Mesenteric fat pad (tissue), 1 donor: ENCODE measurements at places on chromosomes 11 and 22.
A peak's percentile ranks its signal among the peaks of the same experiment; 100 is the strongest.

DNA sequence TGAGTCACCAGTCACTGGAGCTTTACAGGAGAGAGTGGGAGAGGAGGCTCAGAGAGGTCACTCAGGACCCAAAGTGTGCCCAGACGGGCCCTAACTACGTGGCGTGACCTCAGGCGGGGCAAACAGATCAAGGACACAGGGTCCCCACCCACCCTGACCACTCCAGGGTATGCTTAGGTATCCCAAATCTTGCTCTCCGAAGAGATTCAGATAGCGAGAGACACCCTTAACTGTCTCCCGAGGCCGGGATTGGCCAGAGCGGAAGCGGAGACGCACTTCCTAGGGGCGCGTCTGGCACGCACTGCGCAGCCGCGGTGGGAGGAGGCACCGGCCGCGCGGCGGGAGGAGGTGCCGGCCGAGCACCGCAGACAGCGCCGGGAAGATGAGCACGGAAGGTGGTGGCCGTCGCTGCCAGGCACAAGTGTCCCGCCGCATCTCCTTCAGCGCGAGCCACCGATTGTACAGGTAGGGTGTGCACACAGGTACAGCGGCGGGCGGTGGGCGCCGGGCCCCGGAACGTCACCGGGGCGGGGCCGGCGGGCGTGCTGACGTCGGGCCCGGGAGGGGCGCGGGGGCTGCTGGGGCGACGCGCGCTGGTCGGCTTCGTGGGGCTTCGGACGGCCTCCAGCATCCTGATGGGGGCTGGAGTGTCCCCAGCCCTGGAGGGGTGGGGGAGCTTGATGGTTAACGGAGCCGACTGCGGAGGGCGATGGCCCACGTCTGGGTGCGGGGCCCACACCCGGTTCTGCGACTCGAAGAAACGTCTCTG is at the start of gene PTS:
TSS of gene PTS (plus strand) at position 367 of the 769 bp plus-strand sequence. CDS start at position 383, 16 bp downstream.
- DNase-seq: peak; percentile 94

DNA sequence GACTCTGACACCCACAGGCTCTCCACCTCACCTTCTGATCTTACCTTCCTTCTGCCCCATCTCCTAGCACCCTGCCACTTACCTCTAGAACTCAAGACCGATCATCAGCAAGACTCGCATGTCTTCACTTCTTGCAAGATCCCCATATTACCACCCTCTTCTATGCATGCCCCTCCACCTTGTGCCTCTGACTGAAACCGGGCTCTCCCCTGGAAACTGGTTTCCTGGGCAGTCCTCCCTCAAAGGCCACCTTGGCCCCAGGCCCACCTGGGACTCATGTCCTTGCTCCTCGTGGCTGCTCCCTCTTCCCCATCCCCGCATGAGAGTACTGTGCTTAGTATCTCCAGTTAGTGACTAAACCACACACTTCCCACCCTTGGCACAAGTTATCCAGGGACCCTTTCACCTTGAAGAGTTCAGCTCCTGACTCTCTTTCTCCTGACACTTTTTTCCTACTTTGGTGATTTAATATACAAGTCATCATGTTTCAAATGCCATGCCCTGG is 136.7 kb downstream of the SPATA19 start:
- no peak for DNase-seq

GRCh38 chr11:130066338-130066737 is 3.4 kb upstream of the APLP2 start:
- DNase-seq: no peak

- no peak for DNase-seq
Observed at GRCh38 chr22:28600546-28601143, 79.0 kb downstream of the TTC28 start.

DNA sequence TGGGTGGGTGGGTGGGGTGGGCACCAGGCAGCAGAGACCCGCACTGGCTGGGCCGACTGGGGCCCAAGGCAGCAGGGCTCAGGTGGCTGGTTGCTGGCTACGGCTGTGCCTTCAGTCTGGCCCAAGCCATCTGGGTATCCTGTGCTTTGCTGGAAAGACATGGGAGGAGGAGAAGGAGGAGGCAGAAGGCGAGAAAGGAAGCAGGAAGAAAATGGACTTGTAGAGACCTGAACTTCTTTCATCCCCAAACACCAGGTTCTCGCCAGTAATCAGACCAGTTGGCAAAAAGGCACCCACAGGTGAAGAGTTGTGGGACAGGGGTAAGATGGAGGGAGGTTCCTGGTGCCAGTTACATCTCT is 78.8 kb downstream of the IGLL1 start:
- peak; percentile 39 for DNase-seq

GRCh38 chr11:15333407-15333806 is 218.7 kb downstream of the INSC start:
- DNase-seq: no peak

GRCh38 chr22:21080435-21081137 is 34.8 kb downstream of the LRRC74B start:
- no peak for DNase-seq

- DNase-seq: no peak
Observed at GRCh38 chr11:121578251-121578976, 125.6 kb upstream of the SORL1-AS1 start.

GRCh38 chr11:90491466-90491865 is 268.6 kb upstream of the CHORDC1 start:
- DNase-seq: no peak

- DNase-seq: no peak
Observed at GRCh38 chr22:29729161-29729560, 9.4 kb downstream of the CABP7 start.

- DNase-seq: no peak
Observed at GRCh38 chr11:44992181-44992582, 41.5 kb upstream of the TP53I11 start.

- peak; percentile 83 for DNase-seq
Observed at GRCh38 chr11:76657187-76658170, 13.1 kb downstream of the LRRC32 start.

DNA sequence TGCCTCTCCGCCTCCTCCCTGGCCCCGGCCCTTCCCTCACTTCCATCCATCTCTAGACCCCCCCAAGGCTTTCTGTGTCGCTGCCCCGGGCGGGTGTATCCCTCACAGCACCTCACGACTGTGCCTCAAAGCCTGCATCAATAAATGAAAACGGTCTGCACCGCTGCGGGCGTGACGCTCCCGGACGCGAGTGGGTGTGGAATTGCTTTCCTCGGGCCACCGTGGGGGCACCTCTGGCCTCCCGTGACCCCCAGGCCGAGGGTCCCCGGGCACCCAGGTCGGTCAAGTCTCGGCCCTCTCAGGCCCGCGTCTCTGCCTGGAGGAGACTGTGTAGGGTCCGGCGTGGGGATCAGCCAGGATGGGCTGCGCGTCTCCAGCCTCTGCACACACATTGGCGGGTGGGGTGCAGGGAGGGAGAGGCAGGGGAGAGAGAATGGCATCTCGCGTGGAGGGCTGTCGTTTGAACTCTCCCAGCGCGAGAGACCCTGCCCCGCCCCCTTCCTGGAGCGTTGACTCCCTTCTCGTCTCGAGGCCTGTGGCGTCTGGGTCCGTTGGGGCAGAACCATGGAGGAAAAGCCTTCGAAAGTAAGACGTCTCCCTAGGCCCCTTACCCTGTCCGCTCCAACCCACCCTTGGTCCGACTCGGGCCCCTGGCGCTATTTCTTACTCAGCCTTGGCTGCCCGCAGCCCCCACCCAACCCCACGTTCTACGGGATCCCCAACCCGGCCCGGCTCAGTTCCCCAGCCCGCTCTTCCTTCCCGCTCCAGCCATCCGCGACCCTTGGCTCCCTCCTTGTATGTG is at the start of gene CATSPERZ:
TSS of gene CATSPERZ (plus strand) at position 512 of the 802 bp plus-strand sequence. CDS start at position 565, 53 bp downstream.
- DNase-seq: no peak

GRCh38 chr11:63888170-63889086 is 28.5 kb downstream of the RCOR2 start:
- no peak for DNase-seq

- no peak for DNase-seq
Observed at GRCh38 chr11:88701816-88702215, 364.0 kb downstream of the GRM5 start.

- no peak for DNase-seq
Observed at GRCh38 chr11:128575174-128575960, 12.0 kb downstream of the ETS1 start.

DNA sequence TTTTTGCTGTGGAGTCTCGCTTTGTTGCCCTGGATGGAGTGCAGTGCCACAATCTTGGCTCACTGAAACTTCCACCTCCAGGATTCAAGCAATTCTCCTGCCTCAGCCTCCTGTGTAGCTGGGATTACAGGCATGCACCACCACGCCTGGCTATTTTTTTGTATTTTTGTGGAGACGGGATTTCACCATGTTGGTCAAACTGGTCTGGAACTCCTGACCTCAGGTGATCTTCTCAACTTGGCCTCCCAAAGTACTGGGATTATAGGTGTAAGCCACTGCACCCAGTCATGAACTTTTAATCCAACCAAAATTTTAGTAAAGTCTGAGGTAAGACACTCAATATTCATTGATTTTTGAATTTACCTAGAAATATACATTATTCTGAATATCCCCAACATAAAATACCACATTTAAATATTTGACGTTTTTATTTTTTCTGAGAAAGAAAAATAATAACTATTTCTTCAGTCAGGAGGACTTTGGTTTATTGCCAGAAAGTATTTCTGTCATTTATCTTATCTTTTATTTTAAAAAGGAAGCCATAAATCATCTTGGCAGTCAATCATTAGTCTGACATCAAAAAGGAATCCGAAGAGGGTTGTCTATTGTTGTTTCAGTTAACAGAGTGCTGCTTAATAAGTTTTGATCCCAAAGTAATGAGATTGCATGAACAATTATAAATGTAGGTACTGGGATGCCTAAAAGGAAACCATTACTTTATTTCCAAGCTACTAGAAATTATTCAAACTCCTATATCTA is 102.2 kb upstream of the GRIA4 start:
- no peak for DNase-seq

DNA sequence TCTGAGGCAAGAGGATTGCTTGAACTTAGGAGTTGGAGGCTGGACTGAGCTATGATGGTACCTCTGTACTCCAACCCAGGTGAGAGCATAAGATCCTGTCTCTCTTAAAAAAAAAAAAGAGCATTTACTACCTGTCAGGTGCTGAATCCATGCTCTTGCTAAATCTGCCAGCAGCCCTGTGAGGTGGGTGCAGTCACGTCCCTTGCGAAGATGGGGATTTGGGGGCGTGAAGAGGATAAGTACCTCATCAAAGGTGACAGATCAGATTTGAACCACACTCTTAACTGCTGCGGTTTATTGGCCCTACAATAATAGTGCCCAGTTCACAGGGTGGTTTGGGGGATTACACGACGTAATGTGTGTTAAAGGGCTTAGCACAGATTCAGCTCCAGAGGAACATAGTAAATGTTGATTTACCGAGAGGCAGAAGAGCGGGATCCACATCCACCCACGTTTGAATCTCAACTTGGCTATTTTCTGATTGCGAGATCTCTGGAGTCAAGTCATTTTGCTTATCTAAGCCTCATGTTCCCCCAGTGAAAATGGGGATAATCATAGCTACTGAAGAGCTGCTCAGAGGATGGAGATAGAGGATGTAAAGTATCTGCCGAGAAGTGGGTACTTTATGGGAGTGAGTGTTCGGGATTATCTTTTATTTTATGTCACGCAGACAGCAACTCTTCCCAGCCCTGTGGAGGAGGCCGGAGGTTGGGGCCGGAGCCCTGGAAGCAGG is 28.1 kb upstream of the LRRC10B start:
- DNase-seq: no peak

DNA sequence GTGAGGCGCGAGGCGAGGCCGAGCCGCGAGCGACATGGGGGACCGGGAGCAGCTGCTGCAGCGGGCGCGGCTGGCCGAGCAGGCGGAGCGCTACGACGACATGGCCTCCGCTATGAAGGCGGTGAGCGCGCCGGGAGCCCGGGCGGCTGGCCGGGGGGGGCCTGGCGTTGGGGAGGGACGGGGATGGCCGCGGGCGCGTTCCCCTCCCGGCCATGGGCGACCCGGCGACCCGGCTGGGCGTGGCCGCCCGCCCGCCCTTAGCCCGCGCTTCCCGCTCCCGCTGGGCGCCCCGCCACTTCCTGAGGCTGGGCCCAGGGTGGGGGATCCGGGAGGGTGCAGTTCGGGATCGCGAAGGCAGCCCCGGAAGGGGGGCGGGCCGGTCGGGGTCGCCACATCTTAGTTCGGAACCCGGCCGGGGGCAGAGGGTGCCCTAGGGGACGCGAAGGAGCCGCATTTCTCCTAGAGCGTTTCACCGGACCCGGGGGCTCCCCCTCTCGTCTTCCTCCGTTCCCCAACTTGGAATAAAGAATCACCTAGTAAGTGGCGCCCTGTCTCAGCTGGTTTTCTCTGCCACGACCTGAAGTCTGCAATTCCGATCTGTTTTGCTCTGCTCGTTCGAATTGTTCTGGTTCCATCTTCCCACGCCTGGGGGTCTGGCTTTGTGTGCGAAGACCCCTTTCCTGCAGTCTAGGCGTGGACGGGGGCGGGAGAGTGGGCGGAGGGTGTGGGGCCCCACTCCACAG is 536 bp downstream of the YWHAH start:
- peak; percentile 92 for DNase-seq

GRCh38 chr11:44573333-44573732 is 7.9 kb downstream of the CD82 start:
- no peak for DNase-seq

DNA sequence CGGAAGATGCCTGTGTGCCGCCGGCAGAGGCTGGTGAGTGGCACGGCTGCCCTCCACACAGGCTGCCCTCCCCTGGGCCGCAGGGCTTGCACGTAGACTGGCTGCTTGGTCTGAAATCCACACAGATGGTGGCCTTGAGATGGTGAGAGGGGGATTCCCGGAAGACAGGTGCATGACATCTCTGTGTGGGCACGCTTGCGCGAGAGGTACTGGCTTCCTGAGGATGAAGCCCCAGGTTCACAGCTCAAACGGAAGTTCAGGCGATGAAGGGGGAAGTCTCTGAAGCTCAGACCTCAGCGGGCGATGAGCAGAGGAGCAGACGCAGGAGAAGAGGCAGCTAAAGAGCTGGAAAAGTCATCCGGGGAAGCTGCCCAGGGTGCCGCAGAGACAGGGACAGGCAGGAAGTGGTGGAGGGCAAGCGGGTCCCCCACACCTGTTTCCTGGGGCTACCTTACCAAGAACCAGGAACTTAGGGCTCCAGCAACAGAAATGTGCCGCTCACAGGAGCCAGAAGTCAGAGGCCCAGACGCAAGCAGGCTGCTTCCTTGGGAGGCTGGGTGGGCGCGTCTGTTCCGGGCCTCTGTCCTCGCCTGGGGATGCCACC is 7.2 kb downstream of the CRELD2 start:
- no peak for DNase-seq

- DNase-seq: no peak
Observed at GRCh38 chr11:69640995-69641581, at the start of gene CCND1. Gene CCND1 (plus strand): TSS chr11:69641156. CDS start chr11:69641314, 158 bp downstream.

- no peak for DNase-seq
Observed at GRCh38 chr22:34841911-34842310, 224.0 kb upstream of the ISX start.

DNA sequence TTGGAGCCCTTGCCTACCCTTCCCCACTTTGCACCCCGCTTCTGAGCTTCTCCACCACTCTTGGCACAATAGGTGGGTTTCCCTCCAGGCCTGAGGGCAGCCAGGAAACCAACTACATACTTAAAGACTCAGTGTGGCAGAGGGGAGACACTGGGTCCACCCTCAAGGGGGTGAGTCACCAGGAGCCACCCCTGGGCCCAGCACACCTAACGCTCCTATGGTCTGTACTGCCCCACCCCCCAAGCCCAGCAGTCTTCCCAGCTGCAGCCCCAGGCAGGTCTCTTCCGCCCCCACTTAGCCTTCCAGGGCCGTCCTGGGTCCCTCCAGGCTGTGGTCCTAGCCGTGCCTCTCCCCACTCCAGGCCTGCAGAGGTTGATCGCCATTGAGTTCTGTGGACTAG is 3.2 kb upstream of the TMPRSS13 start:
- DNase-seq: peak; percentile 69

- DNase-seq: no peak
Observed at GRCh38 chr11:21121991-21122390, 452.6 kb downstream of the NELL1 start.

- DNase-seq: no peak
Observed at GRCh38 chr11:83222499-83222898, 29.0 kb downstream of the ANKRD42 start.

- no peak for DNase-seq
Observed at GRCh38 chr11:352456-353031, 16.8 kb upstream of the B4GALNT4 start.
